ENCODE measurements at places on chromosomes 2 and 18.

DNA sequence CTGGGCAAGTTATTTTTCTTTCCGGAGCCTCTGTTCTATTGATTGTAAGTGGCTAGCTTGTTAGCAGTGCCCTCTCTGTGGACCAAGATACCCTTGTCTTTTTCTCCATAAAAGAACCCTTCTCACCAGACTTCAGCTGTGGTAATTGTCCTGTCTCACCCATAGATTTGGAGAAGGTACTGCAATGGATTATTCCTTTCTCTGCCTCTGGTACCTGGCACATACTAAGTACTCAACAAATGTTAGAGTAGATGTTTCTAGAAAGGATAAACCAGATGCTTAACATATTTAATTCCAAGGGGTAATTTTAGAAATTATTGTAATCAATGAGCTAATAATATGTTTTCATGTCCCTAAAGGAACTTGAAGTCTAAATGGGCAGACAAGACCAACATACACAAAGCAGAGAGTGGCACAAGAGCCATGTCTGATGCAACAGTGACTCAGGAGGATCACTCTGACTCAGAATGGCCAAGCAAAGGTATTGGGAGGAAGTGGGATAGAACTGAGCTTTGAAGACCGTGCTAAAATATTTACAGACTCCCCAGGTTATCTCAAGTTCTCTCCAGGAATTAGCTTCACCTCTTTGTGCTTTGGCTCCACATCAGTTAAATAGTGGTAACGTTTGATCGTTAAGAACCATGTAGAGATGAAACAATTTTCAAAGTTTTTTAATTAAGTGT is 129.7 kb upstream of the OSR1 start:
- no peak for DNase-seq

DNA sequence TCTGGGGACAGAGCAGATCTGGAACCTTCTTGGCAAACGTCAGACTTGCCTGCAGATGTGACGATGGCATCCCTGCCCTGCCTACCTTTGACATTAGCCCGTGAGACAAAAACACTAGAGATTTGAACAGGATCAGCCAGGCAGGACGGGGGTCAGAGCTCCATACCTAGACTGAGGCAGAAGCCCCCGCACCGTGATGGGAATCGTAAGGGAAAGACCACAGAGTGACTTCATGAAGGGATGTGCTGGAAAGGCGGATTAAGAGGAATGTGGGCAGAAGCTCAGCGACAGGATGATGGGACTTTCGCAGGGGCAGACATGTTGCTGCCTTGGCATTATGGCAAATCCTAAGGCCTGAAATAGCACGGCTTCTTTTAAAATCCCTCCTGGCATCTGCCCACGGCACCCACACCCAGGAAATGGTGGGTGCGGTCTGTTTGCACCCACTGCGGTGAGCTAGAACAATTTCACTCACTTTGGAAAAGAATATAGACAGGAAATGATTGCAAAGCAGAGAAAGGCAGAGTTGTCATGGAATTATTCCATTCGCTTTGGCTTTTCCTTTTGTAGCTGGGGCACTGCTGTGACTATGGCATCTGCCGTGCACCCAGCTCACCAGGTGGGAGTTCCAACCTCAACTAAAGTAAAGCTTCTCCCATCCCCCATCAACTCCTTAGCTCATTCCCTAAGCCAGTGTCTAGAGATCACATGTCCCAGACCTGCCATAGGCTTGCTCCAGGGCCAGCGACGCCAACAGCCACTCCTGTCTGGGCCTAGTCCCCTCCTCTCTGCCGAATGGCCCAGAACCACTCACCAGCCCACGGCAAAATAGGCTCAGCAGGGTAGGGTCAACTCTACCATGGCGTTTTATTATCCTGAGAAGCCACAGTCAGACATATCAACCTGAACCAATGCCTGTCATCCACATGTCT is 112.7 kb upstream of the NPAS2 start:
- no peak for DNase-seq

GRCh38 chr18:9643549-9643948 is 29.2 kb upstream of the PPP4R1 start:
- no peak for DNase-seq

DNA sequence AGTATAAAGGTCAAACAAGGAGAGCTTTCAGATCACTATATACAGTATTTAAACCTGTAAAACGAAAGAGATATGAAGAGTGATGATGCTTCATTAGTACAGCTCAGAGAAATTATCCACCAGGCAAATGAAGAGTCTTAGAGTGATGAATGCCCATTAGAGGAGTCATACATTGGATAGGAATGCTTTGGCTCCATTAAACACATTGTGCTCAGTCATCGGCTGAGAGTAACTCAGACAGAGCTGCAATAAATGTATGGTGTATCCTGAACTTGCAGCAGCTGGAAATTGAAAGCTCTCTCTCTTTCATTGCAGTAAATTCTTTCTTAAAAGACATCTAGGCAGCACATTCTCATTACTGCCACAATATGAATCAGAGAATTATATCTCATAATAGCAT is 340.8 kb upstream of the SPHKAP start:
- DNase-seq = no peak

GRCh38 chr2:134098321-134098720 is 155.6 kb upstream of the MGAT5 start:
- no peak for DNase-seq

- no peak for DNase-seq
Observed at GRCh38 chr2:233117351-233117750, 57.2 kb downstream of the INPP5D start.

DNA sequence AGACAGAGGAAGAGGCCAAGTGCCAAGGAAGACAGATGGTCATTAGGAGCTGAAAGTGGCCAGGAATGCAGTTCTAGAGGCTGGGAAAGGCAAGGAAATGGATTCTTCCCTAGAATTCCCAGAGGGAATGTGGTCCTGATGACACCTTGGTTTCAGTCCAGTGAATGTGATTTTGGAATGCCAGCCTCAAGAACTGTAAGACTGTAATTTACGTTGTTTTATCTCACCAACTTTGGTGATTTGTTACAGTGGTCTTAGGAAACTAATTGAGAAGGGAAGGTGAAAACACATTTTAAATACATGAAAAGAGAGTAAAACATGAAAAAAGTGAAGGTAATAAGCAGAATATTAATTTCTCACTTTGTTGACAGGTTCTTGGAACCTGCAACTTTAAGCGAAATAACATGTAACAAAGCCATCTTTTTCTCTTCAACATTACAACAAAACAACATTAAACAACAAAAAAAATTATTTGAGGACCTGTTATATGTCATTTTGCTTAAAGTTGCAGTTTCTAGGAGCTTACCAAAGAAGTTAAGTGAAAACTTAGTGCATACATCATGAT is 370.2 kb downstream of the METTL4 start:
- DNase-seq = no peak
